Effector CD4-positive, alpha-beta T cell (primary cell): ENCODE measurements at places on chromosomes 2 and 18.

DNA sequence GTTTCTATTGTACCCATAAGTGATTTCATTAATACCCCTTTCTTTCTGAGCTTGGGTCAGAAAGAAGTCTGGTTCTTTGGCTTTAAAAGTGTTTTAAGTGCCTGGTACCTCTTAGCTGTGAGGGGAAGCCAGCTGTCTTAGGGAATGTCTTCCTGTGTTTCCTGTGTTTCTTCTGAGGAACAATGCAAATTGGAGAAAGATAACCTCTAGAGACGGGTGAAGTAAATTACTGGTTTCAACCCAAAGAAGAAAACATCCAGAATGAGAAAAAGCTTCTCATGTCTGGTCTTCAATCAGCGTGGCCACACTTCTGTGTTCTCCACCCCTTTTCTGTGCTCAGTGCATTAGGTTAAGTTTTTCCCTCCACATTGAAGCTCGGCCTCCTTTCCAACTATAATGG is 10.2 kb upstream of the CHN1 start:
- no peak for DNase-seq

- DNase-seq, result no peak
Observed at GRCh38 chr18:79627750-79628294, 51.8 kb upstream of the CTDP1 start.

GRCh38 chr2:147688242-147688641 is 156.6 kb upstream of the ACVR2A start:
- DNase-seq, result no peak

DNA sequence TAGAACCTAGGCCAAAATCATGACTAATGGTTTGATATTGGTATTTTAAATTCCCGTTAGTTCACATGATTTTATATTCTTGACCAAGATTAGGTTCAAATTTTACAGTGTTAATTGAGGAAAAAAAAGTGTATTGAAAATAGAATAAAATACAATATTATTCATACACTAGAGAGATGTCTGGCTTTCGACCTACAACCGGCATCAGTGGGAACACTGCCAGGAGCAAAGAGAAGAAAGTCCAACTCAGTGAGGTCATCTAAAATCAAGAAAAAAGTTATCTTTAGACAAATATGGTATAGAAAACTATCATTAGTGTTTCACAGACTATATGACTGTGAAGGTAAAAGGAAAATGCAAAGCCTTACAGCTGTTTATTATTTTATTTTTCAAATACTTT is 81.5 kb downstream of the PIGN start:
- no peak for DNase-seq

DNA sequence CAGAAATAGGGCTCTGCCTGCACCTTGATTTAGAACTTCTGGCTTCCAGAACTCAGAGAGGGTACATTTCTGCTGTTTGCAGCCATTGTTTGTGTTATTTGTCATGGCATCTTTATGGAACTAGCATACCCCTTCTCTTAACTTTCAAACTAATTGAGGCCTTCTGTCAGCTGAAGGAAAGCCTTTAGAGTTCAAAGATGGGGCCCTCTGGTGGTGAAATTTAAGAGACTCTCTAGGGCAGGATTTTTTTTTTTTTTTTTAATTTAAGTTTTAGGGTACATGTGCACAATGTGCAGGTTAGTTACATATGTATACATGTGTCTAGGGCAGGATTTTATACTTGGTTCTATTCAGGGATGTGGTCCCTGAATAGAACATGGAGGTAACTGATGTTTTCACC is 260.6 kb upstream of the LINC00305 start:
- no peak for DNase-seq

GRCh38 chr2:63379451-63379850 is 208.8 kb downstream of the WDPCP start:
- no peak for DNase-seq

DNA sequence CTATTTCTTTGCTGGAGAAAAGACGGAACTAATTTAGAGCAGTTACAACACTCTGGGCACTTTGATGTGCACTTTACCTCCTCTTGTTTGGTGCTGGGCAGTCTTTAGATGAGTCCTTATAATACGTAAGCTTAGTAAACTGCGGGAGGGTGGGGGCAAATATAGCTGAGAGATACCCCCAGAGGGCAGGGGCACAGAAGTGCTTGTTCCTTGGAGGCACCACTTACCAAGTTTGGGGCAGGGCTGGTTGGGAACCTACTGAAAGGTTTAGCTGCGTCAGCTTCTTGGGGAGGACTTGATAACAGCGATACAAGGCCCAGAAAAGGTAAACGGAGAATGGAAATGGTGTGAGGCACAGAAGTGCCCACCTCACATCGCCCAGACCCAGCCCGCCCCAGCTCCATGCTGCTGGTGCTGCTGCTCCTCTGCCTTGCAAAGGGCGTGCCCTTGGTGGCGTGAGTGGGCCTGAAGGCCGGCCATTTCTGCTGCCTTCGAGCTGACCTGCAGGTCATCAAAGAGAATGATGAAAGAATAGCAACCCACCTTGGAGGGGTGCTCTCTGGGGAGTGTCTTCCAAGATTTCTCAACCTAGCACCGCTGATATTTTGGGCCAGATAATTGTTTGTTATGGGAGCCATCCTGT is 128.2 kb upstream of the EML6 start:
- no peak for DNase-seq

- DNase-seq, result no peak
Observed at GRCh38 chr2:20539133-20539719, 92.4 kb downstream of the RHOB start.

DNA sequence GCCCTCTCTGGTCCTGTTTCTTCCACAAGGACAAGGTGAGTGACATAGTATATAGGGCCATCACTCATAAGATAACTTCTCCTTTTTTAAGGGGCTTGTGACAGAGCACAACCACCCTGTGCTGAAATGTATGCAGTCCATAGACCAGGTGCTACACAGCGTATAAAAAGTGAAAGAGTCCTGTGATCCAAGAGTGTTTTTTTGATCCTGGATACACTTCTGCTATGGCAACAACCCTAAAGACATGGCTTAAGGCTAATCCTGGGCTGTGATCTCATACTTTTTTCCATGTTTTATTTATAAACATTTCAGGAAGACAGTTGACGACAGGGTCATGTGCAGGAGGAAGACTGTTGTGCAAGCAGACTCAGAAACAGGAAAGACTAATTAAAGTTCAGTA is 400.5 kb upstream of the TCF4 start:
- DNase-seq, result no peak

GRCh38 chr2:48721158-48721557 is 34.4 kb downstream of the LHCGR start:
- no peak for DNase-seq

DNA sequence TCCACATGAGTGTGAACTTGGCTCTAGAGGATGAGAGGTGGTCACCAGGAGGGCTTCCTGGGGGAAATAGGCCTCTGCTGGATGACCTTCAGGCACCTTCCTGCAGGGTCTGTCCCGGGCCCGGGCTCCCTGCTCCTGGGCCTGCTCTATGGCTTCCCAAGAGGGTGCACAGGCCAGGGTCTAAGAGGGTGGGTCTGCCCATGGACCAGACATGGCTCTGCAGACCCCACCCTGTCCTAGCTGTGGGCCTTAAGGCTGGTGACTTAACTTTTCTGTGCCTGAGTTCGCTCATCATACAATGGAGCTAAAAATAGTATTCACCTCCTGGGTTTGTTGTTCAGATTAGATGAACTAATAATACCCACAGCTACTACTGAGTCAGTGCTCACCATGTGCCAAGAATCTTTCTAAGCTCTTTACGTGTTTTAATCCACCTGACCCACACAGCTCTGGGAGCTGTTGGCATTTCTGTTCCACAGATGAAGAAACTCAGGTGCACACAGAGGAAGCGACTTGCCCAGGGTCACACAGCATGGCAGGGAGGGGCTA is 14.4 kb downstream of the INHBB start:
- no peak for DNase-seq

- DNase-seq, result no peak
Observed at GRCh38 chr2:3981446-3981987, 278.1 kb downstream of the DCDC2C start.

- no peak for DNase-seq
Observed at GRCh38 chr2:7014174-7014640, 97.0 kb downstream of the RNF144A start.

DNA sequence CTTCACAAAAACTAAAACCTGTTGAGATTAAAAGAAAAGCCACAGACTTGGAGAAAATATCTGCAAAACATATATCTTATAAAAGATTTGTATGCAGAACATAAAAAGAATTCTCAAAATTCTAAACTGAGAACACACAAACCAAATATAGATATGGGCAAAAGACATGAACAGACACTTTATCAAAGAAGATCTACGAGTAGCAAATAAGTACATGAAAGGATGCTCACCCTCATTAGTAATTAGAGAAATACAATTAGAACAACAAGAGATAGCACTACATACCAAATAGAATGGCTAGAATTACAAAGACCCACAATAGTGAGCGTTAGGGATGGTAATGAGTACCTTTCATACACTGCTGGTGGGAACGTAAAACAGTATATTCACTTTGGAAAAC is 63.9 kb upstream of the ZNF397 start:
- DNase-seq, result no peak

DNA sequence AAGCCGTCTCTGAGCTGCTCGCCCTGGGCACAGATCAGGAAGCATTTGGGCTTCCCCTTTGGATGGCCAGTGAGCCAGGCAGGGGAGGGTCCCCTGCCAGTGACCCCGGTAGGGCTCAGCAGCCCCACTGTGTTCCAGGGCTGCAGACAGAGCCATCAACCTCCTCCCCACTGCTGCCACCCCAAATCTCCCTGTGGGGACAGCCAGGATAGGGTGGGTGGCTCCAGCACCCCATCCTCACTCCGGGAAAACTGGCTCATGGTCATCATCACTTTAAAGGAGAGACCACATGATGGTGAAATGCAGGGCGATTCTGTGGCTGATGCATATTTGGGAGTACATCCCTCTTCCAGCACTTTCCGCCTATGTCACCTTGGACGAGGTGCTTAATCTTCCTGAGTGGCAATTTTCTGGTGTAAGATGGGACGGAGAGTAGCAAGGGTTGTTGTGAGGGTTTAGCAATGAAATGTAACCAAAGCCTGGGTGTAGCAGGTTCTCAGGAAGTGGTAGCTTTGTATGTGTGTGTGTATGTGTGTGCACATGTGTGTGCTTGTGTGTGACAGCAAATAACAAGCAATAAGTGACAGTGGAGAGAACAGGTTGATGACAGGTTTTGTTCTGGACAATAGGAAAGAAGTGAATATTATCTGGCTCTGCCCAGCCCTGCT is 61.8 kb downstream of the ACAA2 start:
- no peak for DNase-seq

- no peak for DNase-seq
Observed at GRCh38 chr2:127105656-127106456, 1.1 kb downstream of the BIN1 start.

DNA sequence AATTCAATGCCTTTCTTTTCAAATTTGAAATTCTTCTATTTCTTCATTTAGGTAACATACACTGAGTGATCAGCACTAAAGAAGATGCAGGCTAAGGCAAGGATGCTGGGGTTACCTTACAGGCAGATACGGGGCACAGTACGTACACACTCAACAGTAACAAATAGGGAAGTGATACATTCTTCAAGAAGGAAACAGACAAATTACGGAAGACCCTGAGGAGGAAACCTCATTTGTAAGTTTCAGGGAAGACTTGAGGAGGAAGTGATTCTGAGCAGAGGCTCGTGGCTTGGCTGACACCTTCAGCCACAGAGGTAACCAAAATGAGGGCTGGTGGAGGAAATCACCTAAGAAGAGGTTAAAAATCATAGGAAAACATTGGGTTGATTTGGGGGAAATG is 1108.3 kb upstream of the KLHL29 start:
- DNase-seq, result no peak

- no peak for DNase-seq
Observed at GRCh38 chr2:66212749-66213148, 222.2 kb upstream of the MEIS1 start.

GRCh38 chr2:207133458-207133819 is 32.3 kb downstream of the KLF7 start:
- DNase-seq, result no peak

DNA sequence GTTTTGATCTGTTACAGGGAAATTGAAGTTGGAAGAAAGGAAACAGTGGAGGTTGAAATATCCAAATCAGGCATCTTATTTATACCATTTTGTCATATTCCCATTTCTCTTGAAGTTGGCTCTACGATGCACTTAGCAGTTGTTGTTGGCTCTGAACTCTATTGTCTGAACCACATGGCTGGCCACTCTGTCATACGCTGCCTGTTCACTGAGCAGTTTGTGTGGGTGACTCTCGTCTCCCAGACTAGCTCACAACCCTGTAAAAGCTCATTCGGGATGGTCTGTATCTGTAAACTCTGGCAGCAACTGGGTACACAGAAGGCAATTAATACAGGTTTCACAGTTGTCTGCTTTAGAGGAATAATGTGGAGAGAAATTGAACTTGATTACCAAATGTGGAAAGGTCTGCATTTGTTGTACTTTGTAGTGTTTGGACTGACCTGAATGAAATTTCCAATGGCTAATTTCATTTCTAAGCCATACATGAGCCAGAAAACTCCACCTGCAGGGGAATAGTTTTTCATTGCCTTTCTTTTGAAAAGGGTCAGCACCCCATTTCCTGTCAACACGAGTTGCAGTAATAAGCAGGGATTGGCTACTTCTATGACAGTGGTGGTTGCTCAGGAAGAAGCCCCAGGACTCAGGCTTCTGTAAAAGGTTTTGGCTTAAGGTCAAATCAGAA is 378.2 kb downstream of the OSR1 start:
- no peak for DNase-seq

- no peak for DNase-seq
Observed at GRCh38 chr2:59096973-59097372, 855.8 kb upstream of the FANCL start.

- no peak for DNase-seq
Observed at GRCh38 chr18:21345840-21346239, 103.8 kb downstream of the GREB1L start.

- no peak for DNase-seq
Observed at GRCh38 chr2:234447963-234448362, 48.9 kb downstream of the ARL4C start.

DNA sequence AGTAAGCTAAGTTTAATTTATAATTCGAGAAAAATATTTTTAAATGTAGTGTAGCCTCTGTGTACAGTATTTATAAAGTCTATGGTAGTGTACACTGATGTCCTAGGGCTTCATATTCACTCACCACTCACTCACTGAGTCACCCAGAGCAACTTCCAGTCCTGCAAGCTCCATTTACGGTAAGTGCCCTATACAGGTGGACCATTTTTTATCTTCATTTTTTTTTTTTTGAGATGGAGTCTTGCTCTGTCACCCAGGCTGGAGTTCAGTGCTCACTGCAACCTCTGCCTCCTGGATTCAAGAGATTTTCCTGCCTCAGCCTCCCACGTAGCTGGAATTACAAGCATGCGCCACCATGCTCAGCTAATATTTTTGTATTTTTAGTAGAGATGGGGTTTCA is 104.2 kb downstream of the PDCL3 start:
- DNase-seq, result no peak

GRCh38 chr2:158748926-158749590 is 46.1 kb upstream of the DAPL1 start:
- DNase-seq, result no peak
